Vagina (tissue), 2 donors: ENCODE measurements at places on chromosomes 16 and 17.

- DNase-seq, result no peak
Measured at GRCh38 chr16:3591436-3591803, 14.2 kb upstream of the NLRC3 start.

DNA sequence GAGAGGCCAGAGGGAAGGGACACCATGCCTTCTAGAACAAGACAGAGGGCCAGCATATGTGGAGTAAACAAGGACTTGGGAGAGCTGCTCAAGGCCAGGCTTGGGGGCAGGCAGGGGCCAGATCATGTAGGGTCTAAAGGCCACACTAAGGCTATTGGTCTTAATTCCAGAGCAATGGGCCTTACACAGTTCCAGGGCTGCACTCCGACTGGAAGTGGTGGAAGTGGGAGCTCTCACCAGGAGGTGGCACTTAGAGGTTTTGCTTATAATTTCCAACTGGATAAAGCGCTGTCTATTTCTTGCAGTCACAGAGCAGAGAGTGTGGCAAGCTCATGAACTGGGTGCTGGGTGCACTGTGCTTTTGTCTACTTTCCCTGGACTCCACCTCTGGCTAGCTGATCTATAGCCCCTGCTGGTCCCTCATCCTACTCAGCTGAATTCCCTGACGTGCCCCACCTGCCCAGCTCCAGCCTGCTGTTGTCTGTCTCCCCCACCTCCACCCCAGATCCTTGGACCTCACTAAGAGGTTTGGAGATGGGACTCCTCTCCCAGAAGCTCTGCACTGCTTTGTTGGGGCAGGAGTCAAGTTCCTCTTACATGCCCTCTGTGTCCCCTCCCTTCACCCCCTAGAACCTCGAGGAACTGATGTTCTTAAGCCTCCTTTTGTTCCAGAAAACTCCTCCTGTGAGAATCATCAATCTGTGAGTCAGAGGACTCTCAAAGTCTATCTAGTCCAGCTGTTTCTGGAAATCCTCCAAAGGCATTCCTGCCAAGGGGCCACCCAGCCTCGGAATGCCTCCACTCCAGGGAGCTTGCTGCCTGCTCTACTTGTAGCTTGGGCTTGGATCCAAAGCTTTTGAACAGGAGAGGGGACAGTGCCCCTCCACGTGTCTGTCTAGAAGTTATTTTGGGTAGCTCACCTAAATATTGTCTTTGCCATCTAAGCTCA, 48.1 kb upstream of the KSR1 start:
- DNase-seq, result no peak

DNA sequence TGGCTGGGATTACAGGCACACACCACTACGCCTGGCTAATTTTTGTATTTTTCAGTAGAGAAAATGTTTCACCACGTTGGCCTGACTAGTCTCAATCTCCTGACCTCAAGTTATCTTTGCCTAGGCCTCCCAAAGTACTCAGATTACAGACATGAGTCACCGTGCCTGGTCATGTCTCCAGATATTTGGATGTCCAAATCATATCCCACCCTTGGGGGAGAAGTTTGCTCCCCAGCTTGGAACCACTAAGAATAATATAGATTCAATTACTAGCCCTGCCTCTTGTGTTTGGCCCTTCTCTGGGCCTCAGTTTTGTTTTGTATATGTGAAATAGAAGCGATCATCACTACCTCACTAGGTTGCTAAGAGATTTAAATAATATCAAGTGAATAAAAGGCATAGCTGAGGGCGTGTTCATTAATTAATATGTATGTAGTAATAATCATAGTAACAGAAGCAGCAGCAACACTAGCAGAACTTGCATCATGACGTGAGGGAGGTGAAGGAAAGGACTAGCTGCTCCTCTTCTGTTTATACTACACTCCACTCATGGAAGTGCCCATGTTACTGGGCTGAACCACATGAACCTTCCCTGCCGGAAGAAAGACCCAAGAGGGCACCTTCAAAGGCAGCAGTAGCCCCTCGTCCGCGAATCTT, 253.6 kb upstream of the XYLT1 start:
- no peak for DNase-seq

- no peak for DNase-seq
Measured at GRCh38 chr17:39960524-39961041, 2.2 kb upstream of the GSDMA start.

GRCh38 chr16:26594666-26595065, 472.1 kb upstream of the C16orf82 start:
- no peak for DNase-seq

- DNase-seq, result no peak
Measured at GRCh38 chr16:4507588-4508345, 30.8 kb downstream of the CDIP1 start.

GRCh38 chr17:65064452-65065019, 8.0 kb upstream of the GNA13 start:
- DNase-seq, result no peak

DNA sequence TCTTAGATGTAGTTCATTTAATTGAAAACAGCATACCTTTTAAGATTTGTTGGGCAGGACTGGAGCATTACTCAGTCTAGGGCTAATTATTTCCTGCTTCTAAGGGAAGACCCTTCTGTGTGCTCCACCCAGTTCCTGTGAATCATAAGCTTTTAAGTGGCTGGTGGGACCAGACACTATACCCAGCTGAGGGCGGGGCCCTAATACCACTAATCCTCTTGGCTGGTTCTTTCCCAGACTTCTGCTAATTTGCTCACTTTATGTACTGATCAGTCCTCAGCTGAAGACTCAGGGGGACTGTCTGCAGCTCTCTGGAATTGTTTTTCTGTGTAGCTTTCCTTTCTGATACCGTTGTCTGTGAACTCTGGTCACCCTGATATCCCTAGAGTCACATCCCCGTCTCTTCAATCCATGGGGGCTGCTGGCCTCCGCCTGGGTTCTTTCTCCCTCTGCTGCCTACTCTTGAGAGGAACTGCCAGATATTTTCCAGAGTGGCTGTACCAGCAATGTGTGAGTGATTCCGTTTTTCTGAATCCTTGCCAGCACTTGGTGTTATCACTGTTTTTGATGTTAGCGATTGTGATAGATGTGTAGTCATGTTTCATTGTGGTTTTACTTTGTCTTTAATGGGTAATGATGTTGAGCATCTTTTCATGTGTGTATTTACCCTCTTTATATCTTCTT, 35.1 kb downstream of the MFSD11 start:
- no peak for DNase-seq

DNA sequence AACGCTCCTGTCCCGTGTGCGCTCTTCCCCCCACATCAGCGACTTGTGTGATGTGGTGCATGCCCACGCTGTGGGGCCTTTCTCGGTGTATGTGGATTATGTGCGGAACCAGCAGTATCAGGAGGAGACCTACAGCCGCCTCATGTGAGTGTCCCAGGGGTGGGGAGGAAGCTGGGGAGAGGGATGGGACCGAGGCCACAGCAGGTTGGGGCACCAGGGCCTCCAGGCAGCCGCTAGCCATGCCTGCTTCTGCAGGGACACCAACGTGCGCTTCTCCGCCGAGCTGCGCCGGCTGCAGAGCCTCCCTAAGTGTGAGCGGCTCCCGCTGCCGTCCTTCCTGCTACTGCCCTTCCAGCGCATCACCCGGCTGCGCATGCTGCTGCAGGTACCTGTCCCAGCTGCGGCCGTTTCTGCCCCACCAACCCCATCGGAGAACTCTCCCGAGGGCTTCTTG, 5.8 kb downstream of the ARHGEF15 start:
- no peak for DNase-seq

DNA sequence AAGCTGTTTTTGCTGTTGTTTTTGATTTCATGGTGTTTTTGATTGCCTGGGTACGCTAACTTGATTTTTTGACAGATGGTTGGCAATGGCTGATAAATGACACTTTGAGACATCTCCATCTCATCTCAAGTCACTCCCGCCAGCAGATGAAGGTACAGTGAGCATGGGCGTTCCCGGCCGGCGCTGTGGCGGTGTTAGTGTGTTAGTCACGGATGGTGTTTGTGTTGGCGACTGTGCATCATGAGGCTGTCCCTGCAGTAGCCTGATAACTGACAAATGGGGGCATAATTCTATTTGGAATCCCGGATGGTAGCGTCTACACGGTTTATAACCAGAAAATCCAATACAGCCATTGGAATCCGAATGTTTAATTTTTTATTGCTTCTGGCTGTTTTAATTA, 81.6 kb upstream of the ZNF750 start:
- DNase-seq, result no peak

DNA sequence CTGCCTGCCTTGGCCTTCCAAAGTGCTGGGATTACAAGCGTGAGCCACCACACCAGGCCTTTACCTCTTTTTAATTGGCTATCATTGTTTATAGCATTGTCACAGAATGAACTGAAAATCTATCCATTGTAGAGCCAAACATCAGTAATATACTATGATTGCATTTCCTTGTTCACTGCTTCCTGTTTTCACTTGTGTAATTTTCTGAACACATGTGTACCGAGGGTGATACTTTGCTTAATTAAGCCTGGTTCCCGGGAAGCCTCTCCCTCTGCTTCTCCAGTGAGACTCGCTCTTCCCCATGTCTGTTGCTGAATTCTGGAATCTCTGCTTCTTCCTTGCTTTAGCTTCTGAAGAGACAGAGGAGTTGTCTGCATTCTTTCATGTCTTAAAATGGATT, 33.1 kb downstream of the POLR3E start:
- no peak for DNase-seq

DNA sequence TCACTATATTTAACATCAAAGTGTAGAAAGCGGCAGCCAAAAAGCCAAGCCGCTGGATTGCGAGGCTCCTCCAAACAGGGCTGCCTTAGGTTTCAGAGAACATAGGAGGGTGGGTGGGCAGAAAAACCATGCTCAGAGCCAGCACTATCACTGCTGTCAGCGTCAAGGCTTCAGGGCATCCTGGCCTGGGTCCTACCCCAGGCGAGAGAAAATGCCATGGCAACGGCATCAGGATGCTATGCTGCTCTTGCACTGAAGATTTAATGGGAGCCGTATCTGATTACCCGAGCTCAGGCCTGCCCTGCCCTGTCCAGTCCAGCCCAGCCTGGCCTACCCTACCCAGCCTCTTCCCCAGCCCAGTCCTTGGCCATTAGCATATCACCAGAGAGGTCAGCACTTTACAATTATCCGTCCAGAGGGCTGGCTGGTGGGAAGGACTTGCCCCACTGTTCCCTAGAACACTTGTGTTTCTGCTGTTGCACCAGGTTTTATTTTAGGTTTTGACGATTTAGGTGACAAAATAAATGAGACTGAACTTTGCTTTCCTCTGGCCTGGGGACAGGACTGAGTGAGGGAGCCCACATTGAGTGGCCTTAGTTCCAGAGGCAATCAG, 61.1 kb downstream of the TOM1L2 start:
- DNase-seq, result no peak

DNA sequence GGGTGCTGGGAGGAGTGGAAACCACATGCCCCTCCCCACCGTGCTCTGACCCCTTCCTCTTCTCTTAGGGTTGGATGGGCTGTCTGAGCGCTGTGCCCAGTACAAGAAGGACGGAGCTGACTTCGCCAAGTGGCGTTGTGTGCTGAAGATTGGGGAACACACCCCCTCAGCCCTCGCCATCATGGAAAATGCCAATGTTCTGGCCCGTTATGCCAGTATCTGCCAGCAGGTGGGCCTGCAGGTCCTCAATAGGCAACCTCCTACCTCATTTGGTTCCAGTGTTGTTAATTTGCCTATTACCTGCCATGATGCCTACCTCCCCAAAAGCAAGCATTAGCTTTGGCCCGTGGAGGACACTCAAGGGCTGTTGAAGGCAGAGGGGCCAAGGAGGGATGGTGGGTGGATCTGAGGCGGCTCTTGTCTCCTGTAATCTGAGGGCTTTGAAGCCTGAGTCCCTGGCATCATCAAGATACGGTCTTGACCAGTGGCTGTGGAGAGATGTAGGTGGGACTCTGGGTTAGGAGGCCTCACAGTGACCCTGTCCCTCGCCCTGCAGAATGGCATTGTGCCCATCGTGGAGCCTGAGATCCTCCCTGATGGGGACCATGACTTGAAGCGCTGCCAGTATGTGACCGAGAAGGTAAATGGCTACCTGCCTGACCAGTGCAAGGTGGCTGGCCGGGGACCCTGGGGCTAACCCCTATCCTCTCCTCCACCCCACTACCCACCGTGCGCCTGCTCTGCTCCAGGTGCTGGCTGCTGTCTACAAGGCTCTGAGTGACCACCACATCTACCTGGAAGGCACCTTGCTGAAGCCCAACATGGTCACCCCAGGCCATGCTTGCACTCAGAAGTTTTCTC, 3.4 kb downstream of the ALDOA start:
- DNase-seq, result no peak

DNA sequence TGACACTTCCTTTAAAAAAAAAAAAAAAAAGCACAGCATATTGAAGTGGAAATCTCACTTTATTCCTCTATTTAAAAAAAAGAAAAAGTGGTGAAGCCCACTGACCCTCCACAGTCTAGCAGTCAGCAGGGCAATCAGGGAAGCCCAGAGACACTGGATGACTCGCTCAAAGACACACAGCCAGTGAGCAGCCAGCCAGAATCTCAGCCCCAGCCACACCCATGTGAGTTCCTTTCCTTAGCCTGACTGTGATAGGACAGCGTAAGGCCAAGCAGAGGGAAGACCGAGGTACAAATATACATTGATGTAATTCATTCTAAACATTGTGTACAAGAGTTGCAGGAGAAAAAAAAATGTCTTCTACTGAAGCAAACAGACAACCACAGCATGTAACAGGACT, 22.5 kb downstream of the XPO6 start:
- no peak for DNase-seq

DNA sequence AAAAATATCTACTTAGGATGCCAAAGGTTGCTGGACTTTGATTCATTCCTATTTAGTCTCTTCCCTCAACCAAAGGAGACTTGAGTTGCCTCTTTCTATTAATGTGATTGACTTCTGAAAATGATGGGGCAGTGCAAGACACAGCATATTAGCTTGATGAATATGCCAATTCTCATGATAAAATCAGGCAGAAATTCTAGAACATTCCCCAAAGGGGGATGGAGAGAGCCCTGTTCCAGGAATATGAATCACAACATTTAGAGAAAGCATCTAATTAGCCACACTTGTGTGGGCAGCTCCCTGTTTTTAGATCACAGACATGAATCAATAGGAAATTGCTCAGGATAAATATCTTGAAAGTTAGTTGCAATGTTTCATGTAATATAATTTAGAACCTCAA, 584.0 kb upstream of the CDH8 start:
- DNase-seq, result no peak
